ENCODE measurements at places on chromosomes 5 and 9.

DNA sequence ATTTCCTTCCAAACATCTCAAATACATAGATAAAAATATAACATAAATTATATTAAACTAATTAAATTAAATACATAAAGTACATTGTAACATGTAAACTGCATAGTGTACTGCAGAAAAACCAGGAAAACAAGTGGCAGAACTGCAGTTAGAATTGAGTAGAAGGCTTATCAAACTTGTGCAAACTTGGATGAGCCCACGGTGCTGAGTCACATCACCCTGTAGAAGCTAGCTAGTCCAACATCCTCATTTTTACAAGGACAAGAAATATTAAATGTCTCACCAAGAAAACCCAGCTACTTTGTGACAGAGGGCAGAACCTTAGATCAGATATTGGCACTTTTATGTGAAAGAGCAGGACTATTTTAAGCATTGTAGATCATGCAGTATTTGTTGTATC is 807.9 kb upstream of the NUDT12 start:
- DNase-seq: no peak

- no peak for DNase-seq
Measured at GRCh38 chr5:33531824-33532223, 91.1 kb downstream of the TARS1 start.

GRCh38 chr5:168656633-168657032 is 77.5 kb upstream of the PANK3 start:
- no peak for DNase-seq

GRCh38 chr9:120890320-120891244 is 13.6 kb upstream of the PHF19 start:
- no peak for DNase-seq

GRCh38 chr9:79240774-79241173 is 331.0 kb upstream of the TLE4 start:
- no peak for DNase-seq

DNA sequence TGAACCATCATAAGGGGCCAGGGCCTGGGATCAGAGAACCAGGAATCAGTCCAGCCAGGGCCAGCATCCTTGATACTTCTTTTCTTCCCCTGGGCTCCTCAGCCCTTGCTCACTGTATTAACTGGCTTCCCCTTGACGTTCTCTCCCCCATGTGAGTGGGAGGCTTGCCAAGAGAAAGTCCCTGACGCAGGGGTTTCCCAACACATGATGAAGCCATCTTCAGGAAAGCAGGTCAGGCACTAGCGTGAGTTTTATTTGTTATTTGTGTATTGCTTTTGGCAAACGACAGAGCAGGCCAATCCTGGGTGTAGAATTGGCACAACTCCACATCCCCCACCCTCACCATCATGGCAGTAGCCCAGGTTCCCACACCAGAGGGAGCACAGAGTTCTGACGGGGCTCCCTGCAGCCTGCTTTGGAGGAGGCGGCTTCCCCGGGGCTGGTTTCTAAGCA is 165.5 kb upstream of the NFIL3 start:
- peak; percentile 19 for DNase-seq

- DNase-seq: no peak
Measured at GRCh38 chr5:173855162-173855994, 32.8 kb upstream of the CPEB4 start.

- no peak for DNase-seq
Measured at GRCh38 chr5:134608555-134608954, 24.1 kb downstream of the SAR1B start.

GRCh38 chr5:9632495-9632894 is 2.3 kb upstream of the TAS2R1 start:
- DNase-seq: no peak

- DNase-seq: no peak
Measured at GRCh38 chr9:212297-212696, 2.4 kb upstream of the DOCK8 start.

DNA sequence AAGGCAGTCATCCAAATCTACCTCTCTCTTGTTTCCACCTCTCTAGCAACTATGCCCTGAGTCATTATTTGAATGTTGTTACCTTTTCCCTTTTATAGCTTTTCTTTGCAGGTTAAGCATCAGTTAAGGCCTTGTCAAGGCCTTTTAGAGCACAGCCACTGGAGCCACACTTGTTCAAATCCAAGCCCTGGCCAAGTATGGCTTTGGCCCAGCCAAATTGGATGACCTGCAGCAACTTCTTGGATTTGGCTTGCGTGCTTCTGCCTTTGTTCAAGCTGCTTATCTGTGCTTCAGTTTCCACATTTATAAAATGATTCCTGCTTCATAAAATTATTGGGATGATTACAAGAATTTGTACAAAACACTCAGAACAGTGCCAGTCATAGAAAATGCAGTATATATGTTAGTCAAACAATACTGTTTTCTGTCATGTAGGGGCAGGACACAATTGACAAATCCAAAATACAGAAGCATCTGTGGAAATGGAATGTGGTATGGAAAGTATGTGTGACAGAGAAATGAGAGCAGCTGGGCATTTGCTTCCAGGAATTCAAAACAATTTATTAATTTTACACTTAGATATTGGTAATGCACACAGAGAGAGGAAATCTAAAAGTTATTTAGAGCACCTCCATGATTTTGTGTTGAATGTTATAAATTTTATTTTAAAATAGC is 17.9 kb upstream of the RLN1 start:
- DNase-seq: no peak

GRCh38 chr9:108800632-108801099 is 55.1 kb downstream of the ACTL7B start:
- no peak for DNase-seq

DNA sequence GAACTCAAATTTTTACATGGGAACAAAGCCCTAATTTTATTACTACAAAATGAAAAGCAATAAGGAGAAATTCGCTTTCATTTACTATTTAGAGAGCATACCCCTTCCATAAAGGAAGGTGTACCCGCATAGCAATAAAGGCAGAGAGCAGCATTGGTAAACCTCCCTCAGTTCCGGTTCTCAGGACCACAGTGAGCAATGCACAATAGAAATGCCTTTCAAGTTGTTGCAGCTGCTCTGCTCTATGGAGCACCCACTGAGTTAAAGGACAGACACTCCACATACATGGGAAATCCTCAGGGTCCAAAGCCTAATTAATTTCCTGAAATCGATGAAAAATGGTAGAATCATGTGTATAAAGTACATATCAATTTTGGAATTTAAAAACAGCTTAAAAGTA is 89.9 kb upstream of the MPDZ start:
- no peak for DNase-seq

DNA sequence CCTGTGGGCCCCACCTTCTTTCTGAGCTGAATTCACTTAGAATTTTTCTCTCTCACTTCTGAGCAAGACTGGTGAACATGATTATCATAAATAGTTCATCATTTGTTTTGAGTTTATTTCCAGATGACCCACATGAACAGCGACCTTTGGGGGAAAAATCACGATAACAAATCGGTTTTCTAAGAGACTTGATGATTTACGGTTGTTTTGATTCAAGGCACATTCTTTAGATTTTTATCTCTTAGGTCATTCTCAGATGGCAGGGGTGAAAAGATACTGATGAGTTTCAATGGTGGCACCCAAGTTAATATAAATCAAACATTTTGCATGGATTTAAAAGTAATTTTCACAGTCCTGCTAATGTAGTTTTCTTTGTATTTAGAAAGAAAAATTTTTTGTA is 95.1 kb downstream of the DMXL1 start:
- DNase-seq: no peak

DNA sequence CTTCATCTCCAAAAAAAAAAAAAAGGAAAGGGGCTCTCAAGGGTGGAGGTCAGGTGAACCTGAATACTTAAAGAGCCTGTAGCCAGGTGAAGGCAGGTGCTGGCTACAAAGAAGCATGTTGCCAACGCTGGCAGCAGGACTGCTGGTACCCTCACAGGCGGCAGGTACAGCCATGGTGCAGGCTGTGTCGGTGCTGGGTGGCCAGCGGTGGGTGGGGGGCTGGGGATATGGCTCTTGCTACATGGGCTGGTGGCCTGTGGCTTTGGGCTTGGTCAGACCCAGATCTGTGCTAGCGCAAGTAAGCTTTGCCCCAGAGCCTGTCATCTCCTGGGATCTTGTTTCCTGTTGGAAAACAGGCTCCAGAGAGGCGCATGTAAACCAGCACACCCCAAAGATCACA is 86.3 kb upstream of the PHYKPL start:
- no peak for DNase-seq

- DNase-seq: no peak
Measured at GRCh38 chr5:159333545-159333925, 3.2 kb upstream of the IL12B start.

- DNase-seq: no peak
Measured at GRCh38 chr5:109743770-109744212, 54.1 kb downstream of the MAN2A1 start.

GRCh38 chr5:13278148-13278547 is 666.3 kb downstream of the DNAH5 start:
- no peak for DNase-seq

- DNase-seq: no peak
Measured at GRCh38 chr5:159943326-159943725, 27.0 kb downstream of the ADRA1B start.

DNA sequence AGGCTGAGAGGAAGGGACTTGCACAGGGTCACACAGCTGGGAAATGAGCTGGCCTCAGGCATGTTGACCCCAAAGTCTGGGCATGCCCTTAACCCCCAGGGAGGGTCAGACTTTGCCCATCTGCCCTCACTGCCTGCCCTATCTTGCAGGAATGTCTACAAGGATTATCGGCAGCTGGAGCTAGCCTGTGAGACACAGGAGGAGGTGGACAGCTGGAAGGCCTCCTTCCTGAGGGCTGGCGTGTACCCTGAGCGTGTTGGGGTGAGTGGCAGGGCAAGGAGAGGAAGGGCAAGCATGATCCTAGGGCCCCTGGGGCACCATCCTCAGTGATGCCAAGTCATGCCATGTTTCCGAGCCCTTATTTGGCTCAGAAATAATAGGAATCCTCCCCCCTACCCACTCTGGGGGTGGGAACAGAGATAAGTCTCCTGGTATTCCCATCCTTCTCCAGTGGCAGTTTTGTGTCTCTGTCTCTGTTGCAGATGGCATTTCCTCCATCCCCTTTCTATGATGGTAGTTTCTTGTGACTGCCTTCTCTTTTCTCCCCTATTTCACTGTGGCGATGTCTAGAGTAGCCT is 28.5 kb downstream of the GOLGA2 start:
- no peak for DNase-seq

DNA sequence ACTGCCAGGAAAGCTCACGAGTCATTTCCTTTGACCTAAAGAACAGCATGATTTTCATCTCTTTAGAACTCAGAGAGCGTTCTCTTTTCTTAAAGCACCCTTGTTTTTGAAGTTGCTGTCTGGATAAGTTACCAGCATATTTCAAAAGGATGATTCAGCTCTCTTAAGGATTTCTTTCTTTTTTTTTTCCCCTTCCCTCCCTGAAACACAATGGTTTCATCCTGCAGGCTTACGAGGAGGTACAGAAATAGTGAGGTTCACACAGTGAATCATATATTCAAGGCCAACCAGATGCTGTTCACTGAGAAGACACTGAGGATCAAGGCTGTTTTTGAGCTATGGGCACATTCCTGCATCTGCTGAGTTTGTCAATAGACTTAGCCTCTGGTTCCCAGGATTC is 257.2 kb downstream of the KIF4B start:
- no peak for DNase-seq

DNA sequence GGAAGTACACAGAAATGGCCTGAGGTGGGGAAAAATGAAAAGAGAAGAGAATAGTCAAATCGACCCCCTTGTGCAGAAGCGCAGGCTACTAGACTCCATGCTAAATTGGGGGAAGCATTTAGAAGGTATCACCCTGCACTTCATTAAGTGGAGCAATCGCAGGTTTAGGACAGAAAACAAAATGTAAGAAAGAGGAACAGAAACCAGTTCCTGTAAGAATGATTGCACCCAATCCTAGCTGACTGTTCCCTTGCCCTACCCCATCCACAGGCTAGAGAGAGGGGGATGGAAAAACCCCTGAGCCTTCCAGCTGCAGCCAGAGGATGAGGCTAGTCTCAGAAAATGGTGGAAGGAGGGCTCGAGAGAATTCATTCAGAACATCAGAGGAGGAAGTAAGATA is 23.9 kb upstream of the PPP1R2B start:
- no peak for DNase-seq

- DNase-seq: no peak
Measured at GRCh38 chr9:133032171-133032570, 1.4 kb downstream of the GTF3C5 start.

GRCh38 chr5:158162479-158163034 is 303.6 kb upstream of the CLINT1 start:
- no peak for DNase-seq

- DNase-seq: no peak
Measured at GRCh38 chr9:2957656-2958200, 113.8 kb upstream of the PUM3 start.

GRCh38 chr9:100220936-100221335 is 121.9 kb downstream of the INVS start:
- DNase-seq: no peak

GRCh38 chr5:94469894-94470329 is 148.5 kb downstream of the KIAA0825 start:
- no peak for DNase-seq

- DNase-seq: peak; percentile 60
Measured at GRCh38 chr5:16467363-16468219, 2.0 kb upstream of the ZNF622 start.

DNA sequence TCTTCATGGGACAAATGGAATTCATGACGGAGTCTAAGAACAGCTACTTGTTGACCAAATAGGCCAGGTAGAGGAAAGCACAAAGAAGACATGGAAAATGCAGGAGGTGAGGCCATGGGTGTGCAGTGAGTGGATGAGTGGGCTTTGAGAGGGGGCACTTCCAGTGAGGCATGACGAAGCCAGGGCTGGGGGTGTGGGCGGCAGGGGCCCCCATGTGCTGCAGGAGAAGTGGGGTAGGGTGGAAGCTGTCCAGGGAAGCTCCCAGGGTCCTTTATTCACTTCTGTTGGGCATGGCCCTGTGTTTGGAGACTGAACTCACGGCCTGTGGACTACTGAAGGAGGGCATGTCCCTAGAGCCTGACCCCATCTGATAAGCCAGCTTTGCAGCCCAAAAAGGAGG is 127.6 kb upstream of the SLC25A48 start:
- DNase-seq: no peak

- no peak for DNase-seq
Measured at GRCh38 chr5:35223787-35224395, 6.4 kb downstream of the PRLR start.

DNA sequence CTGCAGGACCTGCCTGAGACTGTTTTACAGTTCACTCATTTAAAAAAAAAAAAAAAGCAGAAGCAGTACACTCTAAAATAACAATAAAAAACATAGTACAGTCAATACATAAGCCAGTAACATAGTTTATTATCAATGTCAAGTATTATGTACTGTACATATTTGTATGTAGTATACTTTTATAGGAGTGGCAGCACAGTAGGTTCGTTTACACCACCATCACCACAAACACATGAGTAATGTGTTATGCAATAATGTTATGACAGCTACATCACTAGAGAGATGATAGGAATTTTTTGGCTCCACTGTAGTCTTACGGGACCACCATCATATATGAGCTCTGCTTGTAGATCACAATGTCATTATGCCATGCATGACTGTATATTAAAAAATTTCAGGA is 462.8 kb downstream of the ISL1 start:
- no peak for DNase-seq

DNA sequence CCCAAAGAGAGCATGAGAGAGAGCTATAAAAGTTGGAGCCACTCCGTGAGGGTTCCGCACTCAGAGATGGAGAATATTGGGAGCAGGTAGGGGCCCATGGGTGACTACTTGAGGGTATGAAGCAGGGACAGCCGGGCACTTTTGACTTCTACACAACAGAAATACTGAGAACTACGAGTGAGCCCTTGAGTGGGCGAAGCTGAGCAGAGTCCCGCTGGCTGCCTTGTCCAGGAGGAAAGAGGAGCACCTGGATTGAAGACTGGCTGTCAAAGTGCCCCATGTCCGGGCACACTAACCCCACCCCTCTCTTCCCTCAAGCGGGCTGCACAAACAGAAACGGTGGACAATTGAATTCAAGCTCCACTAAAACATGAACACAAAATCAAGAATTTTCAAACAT is 33.6 kb downstream of the FYB1 start:
- no peak for DNase-seq

Measured in GM13977 (cell line).